HS-5 (cell line): ENCODE measurements at places on chromosomes 5 and 9.
A peak's percentile ranks its signal among the peaks of the same experiment; 100 is the strongest.

GRCh38 chr9:12764150-12764549 lies 10.7 kb upstream of the LURAP1L start:
- no peak for DNase-seq

DNA sequence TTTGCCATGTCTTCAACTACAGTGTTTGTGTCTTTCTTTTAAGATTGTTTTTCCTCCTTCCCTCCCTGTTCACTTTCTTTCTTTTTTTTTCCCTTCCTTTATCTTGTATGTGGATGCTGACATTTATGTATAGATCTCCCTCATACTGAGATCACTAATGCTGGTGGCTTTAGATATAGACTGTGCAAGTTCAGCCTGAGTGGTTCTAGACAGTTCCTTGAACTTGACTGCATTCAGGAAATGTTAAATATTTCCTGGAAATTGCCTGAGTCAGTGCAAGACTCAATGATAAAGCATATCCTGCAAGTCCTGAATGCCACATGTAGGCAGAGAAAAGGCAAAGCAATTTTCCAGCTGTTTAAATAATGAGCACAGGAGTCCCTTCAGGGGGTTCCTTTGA lies 182.5 kb upstream of the NR3C1 start:
- no peak for DNase-seq

GRCh38 chr5:10360686-10361085 lies 7.2 kb downstream of the MARCHF6 start:
- DNase-seq, result no peak

DNA sequence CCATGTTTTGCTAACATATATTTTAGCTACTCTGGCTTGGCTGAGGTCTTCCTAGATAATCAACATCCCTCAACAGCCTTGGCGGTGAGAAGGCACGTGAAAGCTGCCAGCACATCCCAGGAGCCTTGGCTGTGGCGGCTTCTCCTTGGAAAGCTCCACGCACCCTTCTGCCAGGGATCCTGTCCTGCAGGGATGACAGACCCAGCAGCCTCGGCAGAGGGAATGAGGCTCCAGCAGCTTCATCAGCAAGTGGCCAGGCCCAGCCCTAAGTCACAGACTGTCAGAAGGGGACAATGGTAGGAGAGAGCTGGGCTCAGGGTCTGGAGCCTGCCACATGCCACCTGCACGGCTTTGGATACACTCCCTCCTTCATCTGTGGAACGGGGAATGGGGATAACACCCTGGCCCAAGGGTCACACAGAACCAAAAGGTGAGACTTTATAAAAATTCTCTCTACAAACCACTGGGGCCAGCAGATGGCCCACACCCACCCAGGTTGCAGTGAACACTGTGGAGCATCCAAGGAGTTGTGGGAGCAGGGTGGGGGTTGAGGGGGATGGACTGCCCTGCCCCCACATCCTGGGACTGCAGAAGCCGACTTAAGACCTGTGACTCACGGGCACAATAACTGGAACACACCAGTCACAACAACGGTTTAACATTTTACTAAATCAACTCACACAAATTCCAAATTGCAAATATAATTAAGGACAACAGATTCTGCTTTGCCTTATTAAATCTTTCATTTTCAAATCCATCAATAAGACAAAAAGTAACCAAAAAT lies 65.1 kb downstream of the MACROH2A1 start:
- DNase-seq, result no peak

- no peak for DNase-seq
These were observed 62.0 kb downstream of the DIRAS2 start for GRCh38 chr9:90580576-90580975.

GRCh38 chr9:78221425-78221824 lies 14.4 kb upstream of the CEP78 start:
- DNase-seq, result no peak

GRCh38 chr9:93954434-93955061 lies 607 bp downstream of the BARX1 start:
- no peak for DNase-seq

DNA sequence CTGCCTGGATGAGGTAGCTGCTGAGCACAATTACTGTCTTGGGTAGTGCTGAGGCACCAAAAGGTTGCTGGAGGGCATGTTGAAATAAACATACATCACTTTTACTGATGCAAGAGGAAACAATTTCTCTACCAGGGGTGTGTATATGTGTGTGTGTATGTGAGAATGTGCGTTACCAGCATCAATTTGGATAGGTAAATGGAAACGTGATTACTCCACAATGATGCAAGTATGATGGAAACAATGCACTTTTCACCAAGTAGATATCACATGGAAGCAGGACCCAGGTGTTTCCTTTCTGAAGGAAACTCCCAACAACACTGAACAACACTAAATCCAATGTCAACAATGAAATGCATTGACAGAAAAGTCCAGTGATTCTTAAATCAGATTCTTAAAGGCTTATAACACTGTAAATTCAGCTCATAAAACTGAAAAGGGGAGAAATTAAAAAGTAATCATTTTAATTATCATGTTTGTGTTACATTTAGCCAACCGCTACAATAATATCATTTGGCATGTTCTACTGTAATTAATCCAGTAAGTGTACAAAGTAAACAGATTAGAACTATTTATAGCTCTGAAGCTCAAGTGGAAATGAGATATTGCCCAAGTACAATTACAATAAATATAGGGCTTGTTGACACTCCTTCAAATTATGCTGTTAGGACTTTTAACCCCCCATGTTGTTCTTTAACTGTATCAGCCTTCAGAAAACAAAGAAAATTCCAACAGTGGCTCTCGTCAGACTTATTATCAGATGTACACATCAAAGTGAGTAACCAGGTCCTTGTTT lies 25.3 kb downstream of the YIPF5 start:
- no peak for DNase-seq

GRCh38 chr5:175282611-175283225 lies 161.3 kb downstream of the DRD1 start:
- no peak for DNase-seq

GRCh38 chr5:87755360-87755759 lies 342.6 kb upstream of the CCNH start:
- DNase-seq, result no peak

DNA sequence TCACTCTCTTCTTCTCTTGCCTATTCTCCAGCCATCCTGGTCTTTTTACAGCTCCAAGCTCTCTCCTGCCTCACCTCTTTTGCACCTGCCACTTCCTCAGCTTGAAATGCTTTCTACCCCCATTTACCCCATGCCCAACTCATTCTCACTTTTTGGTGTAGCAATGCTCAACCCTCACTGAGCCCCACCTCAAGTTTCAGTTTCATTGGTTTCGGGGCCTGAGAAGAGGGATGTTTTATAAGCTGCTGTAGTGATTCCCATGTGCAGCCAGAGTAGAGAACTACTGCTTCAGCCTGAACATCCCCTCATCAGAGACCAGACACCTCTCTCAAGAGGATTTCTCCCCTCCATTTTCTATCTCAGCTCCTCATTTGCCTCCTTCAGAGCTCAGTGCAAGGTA lies 45.2 kb upstream of the FYB1 start:
- DNase-seq, result no peak

- DNase-seq, result no peak
These were observed 995.7 kb downstream of the CDH18 start for GRCh38 chr5:18992264-18992663.

GRCh38 chr5:74174366-74174765 lies 466.2 kb downstream of the ENC1 start:
- no peak for DNase-seq

DNA sequence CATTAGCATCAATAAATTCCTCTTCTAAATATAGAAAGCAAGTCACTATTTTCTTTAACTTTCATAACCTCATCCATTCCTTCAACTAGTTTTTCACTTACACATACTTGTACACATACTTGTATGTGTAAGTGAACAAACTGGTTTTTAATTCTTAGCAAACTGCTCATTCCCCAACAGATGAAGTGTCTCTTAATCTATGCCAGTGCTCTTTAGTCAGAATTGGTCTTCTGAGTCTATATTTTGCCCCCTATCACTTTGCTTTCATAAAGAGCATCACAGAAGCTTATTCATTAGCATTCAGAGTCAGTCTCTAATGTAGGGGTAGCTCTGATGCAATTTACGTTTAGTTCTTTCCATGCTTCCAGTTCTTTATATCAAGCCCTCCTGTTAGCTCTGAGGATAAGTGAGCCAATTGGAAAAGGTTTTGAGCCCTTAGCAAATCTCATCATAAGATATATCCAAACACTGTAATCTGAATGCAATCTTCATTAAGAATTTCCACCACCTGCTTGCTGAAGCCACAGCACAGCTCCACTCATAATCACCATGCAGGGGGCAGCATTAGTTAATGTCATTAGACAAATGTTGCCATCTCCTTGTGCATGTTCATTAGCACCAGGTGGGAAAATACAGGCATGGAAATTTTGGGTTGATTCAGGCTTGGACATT lies 178.5 kb upstream of the SLC24A2 start:
- no peak for DNase-seq

- peak; percentile 47 for DNase-seq
These were observed 49.5 kb downstream of the TJP2 start for GRCh38 chr9:69223605-69224004.

DNA sequence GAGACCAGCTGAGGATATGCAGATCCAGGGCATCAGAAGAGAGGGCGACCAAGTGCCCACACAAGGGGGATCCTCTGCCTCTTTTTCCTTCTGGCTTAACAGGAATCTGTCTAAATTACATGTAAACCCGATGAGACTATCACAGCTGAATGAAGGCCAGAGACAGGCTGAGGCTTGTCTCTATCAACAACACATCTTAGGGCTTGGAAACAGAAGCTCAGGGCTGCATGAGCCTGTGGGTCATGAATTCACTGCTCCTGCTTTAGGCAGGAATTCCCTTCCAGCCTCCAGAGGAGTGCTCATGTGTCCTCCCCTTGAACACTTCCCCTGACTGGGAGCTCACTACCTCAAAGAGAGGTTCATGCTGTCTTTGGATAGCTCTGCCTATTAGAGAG lies 106.1 kb upstream of the PHYKPL start:
- no peak for DNase-seq

GRCh38 chr5:56323505-56323904 lies 90.4 kb upstream of the ANKRD55 start:
- peak; percentile 31 for DNase-seq

DNA sequence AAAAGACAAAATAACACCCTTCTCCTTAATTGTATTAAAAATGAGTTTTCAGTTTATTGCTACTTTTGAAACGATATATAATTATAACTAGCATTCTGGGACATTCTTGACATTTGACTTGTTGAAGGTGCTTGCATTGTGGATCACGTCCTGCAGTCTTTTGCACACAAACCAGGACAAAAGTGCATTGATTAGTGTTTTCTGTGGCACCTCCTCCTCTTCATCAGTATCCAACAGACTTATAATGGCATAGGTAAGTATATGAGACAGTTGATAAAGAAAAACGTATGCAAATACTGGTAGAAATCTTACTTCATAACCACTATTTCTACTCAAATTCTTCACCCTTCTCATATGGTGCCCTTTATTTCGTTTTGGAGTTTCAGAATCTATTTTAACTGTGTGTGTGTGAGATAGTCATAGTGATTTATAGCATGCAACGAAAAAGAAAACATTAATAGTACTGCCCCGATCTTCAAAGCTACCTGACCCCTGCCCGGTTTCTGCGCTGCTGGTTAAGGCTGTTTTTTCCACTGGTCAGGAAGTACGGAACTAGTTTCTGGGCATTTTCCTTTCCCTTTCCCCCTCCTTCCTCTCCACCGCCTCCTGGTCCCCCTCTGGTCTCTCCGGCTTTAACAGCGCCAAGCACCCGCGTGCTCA lies 639 bp upstream of the RASA1 start:
- no peak for DNase-seq
